CD8-positive, alpha-beta memory T cell (primary cell): ENCODE measurements at places on chromosomes 11 and 22. TPM values are rescaled to one million over a fixed set of nuclear protein-coding genes. Genes with fewer than 3 reads are reported as not detected.

The DPAGT1 gene
- 69.7 TPM for total RNA-seq

The ACTN3 gene
- 0.33 TPM for total RNA-seq

The SEPTIN3 gene
- 0.51 TPM for total RNA-seq

The HOATZ gene
- total RNA-seq = not detected

The CCDC116 gene
- total RNA-seq = 0.51 TPM

The PANX3 gene
- total RNA-seq = not detected

The CD82 gene
- 388 TPM for total RNA-seq

The STARD10 gene
- 13.8 TPM for total RNA-seq

The PHOX2A gene
- not detected for total RNA-seq

The ARHGAP8 gene
- 0.42 TPM for total RNA-seq

The STK33 gene
- 3.4 TPM for total RNA-seq

The RIMBP3C gene
- total RNA-seq = 0.44 TPM

The TRIM51 gene
- not detected for total RNA-seq

The SCGB1D2 gene
- total RNA-seq = not detected

The SPA17 gene
- total RNA-seq = 2.2 TPM

The CCDC88B gene
- total RNA-seq = 101 TPM

The RAG2 gene
- total RNA-seq = not detected

The MPZL3 gene
- total RNA-seq = 119 TPM
